Fibroblast of the aortic adventitia (primary cell): ENCODE measurements at places on chromosomes 4 and X. TPM values are rescaled to one million over a fixed set of nuclear protein-coding genes. Genes with fewer than 3 reads are reported as not detected.

The SSX3 gene
- total RNA-seq: not detected in 2 replicates

The CPE gene
- 79.4 and 116 TPM in 2 replicates for total RNA-seq

The CXorf49 gene
- not detected in 2 replicates for total RNA-seq

The IL1RAPL1 gene
- total RNA-seq: 6.0 and 7.1 TPM in 2 replicates

The CEP135 gene
- 13.8 and 15.6 TPM in 2 replicates for total RNA-seq

The RNF150 gene
- total RNA-seq: 0.57 and 0.99 TPM in 2 replicates

The PAK3 gene
- 0.90 and 3.7 TPM in 2 replicates for total RNA-seq

The POF1B gene
- not detected in 2 replicates for total RNA-seq

The NEIL3 gene
- total RNA-seq: 3.7 and 20.8 TPM in 2 replicates

The PCYT1B gene
- total RNA-seq: 0.27 and 0.74 TPM in 2 replicates

The HSD17B11 gene
- 46.8 and 297 TPM in 2 replicates for total RNA-seq

The ARHGEF9 gene
- 13.8 and 19.2 TPM in 2 replicates for total RNA-seq

The ADH6 gene
- 0.36 TPM in 1 of 2 replicates, not detected in the other for total RNA-seq

The TEX11 gene
- not detected in 2 replicates for total RNA-seq

The MFAP3L gene
- 0.82 and 3.3 TPM in 2 replicates for total RNA-seq

The SLC2A9 gene
- total RNA-seq: 0.74 and 0.90 TPM in 2 replicates

The MAGEA4 gene
- total RNA-seq: not detected in 2 replicates

The TRIML2 gene
- not detected in 2 replicates for total RNA-seq

The GPM6B gene
- 0.57 and 10.4 TPM in 2 replicates for total RNA-seq

The SERPINA7 gene
- total RNA-seq: not detected in 2 replicates

The SRPX2 gene
- total RNA-seq: 22.0 and 26.8 TPM in 2 replicates

The RPA4 gene
- total RNA-seq: 0.33 and 1.4 TPM in 2 replicates

The NR0B1 gene
- 0.90 and 1.7 TPM in 2 replicates for total RNA-seq

The TCEAL2 gene
- not detected in 2 replicates for total RNA-seq

The MCF2 gene
- 0.45 and 2.8 TPM in 2 replicates for total RNA-seq

The FGFR3 gene
- total RNA-seq: 0.33 and 0.45 TPM in 2 replicates

The SUPT20HL1 gene
- not detected in 2 replicates for total RNA-seq

The RS1 gene
- total RNA-seq: not detected in 2 replicates

The CTAG1B gene
- total RNA-seq: not detected in 2 replicates

The ZRSR2 gene
- 3.4 and 6.0 TPM in 2 replicates for total RNA-seq

The ATOH1 gene
- not detected in 2 replicates for total RNA-seq

The HGFAC gene
- not detected in 2 replicates for total RNA-seq

The SMR3A gene
- not detected in 2 replicates for total RNA-seq

The LRIT3 gene
- under 0.01 TPM in 1 of 2 replicates, not detected in the other for total RNA-seq

The CT45A5 gene
- not detected in 2 replicates for total RNA-seq
